Amniotic stem cell (primary cell): ENCODE measurements at places on chromosomes 1 and 21.

DNA sequence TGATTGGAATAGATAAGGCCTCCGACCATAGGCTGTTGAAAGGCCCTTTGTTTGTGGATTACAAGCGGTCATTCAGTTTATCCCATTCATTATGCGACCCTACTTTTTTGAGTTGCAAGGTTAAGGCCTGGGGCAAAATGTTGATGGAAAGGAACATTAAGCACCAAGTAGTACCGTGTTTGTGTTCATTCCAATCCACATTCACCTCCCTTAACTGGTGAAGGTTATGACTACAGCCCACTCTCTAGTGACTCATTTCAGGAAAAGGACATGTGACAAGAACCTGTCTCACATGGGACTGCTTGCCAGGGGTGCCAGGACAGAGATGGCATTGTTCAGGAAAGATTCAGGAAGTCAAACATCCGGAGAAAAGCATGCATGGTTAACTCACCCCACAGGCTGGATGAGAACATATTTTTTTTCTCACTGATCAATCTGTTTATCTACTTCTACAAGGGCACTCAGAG, 81.6 kb downstream of the CD58 start:
- no peak for DNase-seq

DNA sequence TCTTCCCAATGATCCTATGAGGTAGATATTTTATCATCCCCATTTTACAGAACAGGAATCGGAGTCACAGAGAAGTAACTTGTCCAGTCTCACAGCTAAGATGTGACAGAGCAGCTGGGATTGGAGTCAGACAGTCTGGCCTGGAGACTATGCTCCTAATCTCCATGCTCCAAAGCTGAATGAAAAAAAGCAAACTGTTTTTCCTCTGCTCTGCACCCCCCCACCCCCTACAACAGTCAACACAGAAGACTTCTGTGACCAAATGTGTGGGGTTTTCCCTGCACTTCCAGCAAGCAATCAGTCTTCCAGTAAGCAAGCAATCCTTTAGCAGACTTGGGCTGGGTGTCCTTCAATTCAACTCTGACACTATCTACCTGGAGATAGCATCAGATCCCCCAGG, 33.2 kb downstream of the KIRREL1 start:
- no peak for DNase-seq

DNA sequence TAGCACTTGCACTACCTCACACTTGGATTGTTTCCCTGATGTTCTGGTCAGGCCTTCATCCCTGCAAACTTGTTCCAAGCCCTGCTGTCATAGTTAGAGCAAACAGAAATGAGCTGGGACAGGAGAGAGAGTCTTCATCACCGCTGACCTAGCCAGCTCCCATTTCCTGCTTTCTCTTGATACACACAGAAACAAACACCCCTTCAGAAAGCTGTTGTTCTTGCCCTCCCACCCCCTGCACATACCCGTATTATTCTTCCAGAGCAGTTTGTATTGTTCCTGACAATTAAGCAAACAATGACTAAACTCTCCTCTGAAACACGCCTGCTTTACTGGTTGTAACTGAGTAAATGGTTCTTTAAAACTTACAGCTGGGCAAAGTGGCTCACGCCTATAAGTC, 2.9 kb upstream of the SYT2 start:
- no peak for DNase-seq

DNA sequence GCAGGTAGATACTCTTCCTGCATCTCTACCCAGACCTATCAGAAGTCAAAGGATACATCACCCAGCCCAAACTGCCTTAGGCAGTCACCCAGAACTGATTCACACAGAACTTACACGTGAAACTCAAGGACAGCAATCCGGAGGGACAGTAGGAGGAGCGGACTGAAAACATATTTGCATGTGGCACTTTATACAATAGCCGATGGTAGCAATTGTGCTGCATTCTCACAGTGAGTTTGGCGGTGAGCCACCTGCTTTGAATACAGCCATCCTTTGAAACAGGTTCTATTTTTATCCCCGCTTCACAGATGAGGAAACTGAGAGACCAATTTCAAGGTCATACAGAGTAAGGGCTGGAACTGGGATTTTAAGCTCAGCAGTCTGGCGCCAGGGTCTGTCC, 69.5 kb downstream of the EDEM3 start:
- no peak for DNase-seq

GRCh38 chr1:218718977-218719376, 373.8 kb downstream of the TGFB2 start:
- no peak for DNase-seq

DNA sequence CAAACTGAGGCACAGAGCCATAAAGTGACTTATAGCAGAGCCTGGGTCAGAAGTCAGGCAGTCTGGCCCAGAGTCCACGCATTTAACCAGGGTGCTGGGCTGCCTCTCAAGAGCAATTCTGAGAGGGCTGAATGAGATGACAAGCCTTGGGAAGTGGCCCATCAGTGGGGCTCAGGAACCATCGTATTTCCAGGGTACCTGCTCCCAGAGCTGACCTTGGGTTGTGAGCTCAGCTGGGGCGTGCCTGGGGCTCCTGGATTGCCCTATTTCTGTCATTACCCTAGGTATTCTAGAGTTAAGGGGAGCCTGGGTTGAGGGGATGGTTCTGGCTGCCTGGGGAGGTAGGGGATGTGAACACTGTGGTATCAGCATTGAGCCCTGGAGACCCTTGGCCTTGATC, 49.4 kb downstream of the LGR6 start:
- DNase-seq = no peak

GRCh38 chr1:178011864-178012503, 42.1 kb upstream of the SEC16B start:
- no peak for DNase-seq
